ENCODE measurements at places on chromosomes 12 and 14.

- DNase-seq: no peak
These were observed 2.4 kb upstream of the AEBP2 start for GRCh38 chr12:19436931-19437330.

DNA sequence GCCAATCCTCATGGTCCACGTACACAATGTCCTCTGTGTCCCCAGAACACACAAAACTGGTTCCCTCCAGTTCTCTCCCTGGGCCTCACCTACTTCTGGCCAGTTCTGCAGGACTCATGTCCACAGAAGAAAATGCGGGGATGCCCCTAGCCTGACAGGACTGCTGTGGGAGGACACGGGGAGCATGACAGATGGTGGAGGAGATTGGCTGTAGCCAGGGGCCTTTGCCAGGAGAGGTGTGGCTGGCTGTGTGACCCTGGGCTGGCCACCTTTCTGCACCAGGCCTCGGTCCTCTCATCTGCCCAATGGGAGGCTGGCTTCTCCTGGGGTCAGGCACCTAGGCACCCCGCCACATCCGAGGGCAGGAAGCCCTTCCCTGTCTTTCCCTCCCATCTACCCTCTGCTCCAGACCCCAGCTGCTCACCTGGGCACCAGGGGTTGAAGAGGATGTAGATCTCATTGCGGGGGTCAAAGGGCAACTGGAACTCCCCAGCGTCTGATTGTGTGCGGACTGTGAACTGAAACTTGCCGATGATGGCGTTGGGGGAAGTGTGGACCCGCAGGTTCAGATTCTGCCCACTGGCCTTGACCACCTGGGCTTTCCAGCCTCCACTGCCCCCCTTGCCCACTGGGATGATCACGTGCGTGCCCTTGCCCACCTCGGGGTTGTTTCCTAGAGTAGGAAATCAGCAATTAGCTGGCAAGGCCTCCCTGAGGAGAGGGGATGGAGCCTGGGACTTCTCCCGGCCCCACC lies 2.8 kb downstream of the TGM1 start:
- DNase-seq: no peak

GRCh38 chr12:94699801-94700200 lies 49.4 kb upstream of the TMCC3 start:
- no peak for DNase-seq

- no peak for DNase-seq
These were observed 48.5 kb downstream of the CYP46A1 start for GRCh38 chr14:99732436-99733210.

DNA sequence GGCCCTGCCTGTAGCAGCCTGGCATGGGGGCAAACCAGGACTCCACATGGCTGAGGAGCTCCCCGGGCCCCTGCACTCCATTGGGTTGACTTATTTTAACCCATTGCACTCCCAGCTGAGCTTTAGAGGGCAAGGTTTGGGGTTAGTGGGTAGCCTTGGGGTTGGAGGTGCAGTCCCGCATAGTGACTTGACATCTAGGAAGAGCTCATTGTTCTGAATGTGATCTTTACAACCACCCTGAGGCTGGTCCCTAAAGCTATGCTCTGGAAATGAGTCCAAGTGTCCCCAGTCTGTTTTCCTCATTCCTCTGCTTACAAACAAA lies 36.4 kb downstream of the NFKBIA start:
- DNase-seq: no peak

- DNase-seq: no peak
These were observed 10.1 kb downstream of the GSG1 start for GRCh38 chr12:13093191-13093847.

DNA sequence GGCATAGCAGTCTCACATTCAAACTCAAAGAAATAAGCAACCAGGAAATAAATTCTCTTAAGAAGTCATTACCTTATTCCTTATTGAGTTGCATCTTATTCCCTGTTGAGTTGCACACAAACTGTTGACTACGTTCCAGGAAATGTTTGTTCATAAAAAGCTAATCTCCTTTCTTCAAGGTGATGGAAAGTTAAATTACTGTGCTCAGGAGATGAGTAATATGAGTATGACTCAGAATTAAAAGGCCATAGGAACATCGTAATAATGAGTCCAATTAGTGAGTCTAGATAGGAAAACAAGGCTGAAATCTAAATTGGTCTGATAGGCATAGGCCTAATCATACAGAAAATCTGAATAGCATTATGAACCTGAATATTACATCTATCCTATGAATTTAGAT lies 203.1 kb downstream of the SLC2A13 start:
- DNase-seq: no peak

GRCh38 chr12:6463216-6463615 lies 7.3 kb downstream of the VAMP1 start:
- peak; percentile 45 for DNase-seq

GRCh38 chr14:47060050-47060449 lies 408.5 kb upstream of the RPL10L start:
- no peak for DNase-seq

- no peak for DNase-seq
These were observed 331.6 kb upstream of the STXBP6 start for GRCh38 chr14:25381498-25381897.

GRCh38 chr12:110330544-110330943 lies 49.5 kb downstream of the ATP2A2 start:
- no peak for DNase-seq

DNA sequence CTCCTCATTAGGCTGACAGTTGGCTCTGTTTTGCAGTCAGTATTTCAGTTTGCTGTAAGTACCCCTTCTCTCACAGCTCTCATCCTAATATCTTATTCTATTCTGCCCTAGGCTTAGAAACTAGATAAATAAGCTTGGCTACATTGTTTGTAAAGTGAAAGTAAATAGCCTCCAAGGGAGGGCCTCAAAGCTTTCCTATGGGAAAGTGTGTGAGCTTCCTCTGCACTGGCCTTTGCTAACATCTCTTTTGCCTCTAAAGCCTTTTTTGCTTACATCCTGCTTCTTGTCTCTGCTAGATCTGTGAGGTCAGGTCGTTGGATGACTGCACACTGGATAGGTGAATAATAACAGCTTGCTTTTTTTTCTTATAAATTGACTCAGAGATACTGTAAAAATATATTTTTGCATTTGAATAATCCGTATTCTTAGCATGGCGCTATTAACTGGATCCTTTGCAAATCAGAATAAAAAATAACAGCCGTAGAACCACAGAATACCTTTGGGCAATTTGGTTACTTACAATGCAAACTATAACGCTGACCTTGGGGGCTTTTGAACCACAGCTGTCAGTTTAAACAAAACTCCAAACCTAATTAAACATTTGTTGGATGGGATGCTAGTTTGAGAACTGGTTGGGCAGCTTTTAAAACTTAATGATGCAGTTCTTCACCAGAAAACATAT lies 55.1 kb downstream of the TTC6 start:
- DNase-seq: no peak

DNA sequence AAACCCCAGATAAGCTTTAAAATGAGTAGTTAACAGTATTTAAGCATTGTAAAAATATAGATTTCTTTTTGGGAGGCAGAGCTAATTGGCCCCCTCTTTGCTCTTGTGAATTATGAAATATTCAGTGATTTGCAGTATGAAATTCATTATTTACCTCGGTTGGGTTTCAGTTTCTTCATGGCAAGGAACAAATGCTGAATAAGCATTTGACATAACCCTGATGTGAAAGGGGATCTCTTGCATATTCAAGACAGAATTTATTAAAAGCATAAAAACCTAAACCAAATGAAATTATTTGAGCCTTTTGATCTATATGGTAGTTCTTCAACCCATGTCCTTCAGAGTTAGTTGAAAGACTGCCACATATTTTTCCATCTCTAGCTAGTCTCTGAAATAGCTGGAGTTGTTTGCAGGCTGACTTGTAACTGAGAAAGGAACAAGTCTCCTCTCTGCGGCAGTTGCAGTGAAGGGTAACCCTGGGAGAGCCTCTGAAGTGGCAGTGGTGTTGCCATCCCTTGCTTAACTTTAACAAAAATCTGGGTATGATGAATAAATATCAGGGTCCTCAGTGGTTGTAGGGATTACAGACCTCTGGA lies 690 bp downstream of the AKAP6 start:
- no peak for DNase-seq

DNA sequence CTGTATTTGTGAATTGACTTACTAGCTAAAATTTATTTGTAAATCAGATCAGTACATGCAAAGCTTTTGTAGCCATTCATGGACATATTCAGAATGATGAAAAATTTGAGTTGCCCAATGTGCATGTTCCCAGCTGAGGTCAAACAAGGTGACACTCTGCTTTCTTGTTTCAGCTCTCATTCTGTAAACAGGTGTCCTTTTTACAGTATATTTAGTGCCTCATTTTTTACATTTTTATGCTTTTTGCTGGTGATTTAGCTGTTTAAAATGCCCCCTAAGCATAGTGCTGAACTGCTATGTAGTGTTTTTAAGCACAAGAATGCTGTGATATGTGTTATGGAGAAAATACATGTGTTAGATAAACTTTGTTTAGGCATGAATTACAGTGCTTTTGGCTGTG lies 76.3 kb downstream of the MIA2 start:
- no peak for DNase-seq

- no peak for DNase-seq
These were observed 18.9 kb upstream of the TOMM20L start for GRCh38 chr14:58376791-58377190.

DNA sequence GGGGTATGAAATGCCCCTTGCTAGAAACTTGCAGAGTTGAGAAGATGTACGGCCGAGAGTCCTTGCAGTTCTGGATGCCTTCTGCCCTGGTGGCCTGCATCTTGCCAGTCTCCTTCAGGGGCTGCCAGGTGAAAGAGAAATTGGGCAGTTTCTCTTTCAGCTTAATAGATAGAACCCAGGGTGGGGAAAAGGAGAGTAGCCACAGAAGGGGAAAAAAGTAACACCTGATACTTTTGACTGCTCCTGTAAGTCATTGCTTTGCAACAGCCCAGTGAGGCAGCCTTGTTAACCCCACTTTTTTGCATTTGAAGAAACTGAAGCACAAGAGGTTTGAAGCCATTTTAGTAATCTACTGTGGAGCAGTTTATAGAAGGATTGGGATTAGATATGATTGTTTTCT lies 27.6 kb downstream of the TDP1 start:
- DNase-seq: no peak

DNA sequence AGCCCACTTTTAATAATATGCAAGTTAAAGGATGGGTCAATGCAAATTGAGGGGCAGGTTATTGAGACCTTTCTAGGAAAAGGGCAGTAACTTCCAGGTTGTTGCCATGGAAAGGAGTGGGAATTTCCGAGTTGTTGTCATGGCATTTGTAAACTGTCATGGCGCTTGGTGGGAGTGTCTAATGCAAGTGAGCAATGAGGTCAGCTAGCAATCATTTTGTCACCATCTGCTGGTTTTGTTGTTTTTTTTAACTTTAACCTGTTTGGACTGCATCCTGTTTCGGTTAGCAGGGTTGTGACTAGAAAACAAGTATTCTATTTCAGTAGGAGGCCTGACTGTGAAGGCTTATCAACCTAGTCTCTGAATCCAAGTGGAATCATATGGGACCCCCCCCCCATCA lies 85.8 kb upstream of the TSPAN11 start:
- DNase-seq: no peak

DNA sequence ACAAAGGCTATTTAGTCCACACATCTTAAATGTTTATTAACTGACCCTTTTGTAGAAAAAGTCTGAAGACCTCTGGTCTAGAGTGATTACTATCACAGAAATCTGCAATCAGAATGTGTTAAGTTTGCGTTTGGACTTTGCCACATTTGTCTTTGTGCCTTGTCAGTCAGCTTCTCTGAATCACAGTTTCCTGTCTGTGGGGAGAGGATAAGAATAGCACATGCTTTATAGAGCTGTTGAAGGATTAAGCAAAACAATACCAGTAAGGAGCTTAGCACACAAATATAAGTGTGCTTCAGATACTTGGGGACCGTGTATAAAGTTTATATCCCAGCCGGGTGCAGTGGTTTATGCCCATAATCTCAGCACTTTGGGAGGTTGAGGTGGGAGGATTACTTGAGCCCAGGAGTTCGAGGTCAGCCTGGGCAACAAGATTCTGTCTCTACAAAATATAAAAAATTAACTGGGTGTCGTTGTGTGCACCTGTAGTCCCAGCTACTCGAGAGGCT lies 63.0 kb upstream of the BTG1 start:
- DNase-seq: no peak

- no peak for DNase-seq
These were observed 39.0 kb downstream of the TTC9 start for GRCh38 chr14:70680748-70681147.

DNA sequence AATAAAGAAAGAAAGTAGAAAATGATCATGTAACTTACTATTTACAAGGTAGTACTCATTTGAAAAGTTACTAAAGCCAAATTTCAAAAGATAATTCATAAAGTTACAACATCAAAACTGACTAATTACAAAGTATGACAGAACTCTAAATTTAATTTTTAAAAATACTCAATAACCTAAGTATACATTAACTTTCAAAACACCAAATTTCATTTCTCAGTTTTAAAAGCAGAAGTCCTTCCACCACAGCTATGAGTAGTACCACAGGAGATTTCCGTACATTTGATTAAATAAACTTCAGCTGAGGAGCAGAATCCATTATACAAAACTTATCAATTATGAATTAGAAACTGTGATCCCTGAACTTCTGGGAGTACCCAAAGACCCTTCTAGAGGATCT lies 100.8 kb upstream of the BBS10 start:
- no peak for DNase-seq

GRCh38 chr14:88421286-88421685 lies 35.8 kb downstream of the SPATA7 start:
- no peak for DNase-seq

DNA sequence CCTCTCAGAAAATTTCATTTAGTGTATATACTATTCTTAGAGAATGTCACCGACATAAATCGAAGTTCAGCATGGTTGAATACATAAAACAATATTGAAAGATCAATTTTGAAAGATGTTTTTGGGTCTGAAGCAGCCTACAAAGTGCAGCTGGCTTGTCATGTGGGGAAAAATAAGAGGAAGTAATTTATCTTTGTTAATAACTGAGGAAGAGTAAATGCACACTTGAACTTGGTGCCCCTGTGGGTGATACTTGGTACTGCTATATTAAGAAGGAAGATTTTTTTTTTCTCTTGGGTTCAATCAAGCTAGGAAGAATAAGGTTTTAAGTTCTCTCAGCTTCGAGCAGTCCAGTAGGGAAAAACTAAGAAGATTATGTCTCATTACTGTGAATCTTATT lies 661.3 kb downstream of the RPL10L start:
- DNase-seq: no peak

DNA sequence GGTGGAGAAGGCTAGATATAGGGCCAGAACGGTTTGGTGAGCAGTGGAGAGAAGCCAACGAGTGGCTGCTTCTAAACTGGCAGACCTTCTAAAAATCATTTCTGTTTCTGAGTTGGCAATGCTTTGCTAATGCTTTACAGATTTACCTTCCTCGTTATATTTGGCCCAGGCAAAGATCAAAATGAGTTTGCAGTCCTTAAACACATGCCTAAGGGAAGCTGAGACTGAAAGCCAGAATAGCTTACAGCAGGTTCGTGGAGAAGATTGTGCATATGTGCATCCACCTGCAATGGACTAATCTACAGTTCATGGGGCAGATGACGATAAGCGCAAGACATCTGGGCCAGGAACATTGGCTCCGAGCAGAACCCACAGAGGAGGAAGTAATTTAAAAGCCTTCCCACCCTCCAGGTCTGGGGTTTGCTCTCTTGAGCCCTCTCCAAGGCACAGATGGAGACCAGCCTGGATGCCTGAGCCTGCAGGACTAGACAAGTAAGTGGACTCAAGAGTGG lies 99.4 kb downstream of the NINJ2 start:
- no peak for DNase-seq

- no peak for DNase-seq
These were observed 85.2 kb upstream of the MYF6 start for GRCh38 chr12:80622271-80622670.

- no peak for DNase-seq
These were observed 29.1 kb upstream of the ULK1 start for GRCh38 chr12:131865180-131865875.

GRCh38 chr12:89062996-89063395 lies 289.3 kb downstream of the DUSP6 start:
- DNase-seq: no peak

Data from CD8-positive, alpha-beta memory T cell (primary cell).